ENCODE measurements at places on chromosomes 5 and 9.
A peak's percentile ranks its signal among the peaks of the same experiment; 100 is the strongest.

GRCh38 chr9:38380872-38381534, 11.5 kb upstream of the ALDH1B1 start:
- no peak for DNase-seq

DNA sequence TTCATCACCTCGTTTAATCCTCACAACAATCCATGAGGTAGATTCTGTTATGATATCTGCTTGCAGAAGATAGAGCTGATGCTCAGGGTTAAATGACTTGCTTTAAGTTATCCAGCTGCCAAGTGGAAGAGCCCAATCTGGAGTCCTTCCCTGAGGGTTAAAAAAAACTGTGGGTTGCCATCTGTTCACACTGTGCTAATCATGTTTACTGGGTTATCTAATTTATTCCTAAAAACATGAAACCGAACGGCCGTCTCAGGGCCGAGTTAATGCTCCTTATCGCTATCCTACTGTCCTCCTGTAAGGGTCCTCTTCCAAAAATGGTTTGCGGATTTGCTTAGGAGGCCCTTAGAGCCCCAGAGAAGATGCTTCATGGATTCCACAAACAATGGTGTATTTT, 153.3 kb downstream of the YIPF5 start:
- peak; percentile 28 for DNase-seq

GRCh38 chr9:108119530-108120113, 630.1 kb upstream of the KLF4 start:
- DNase-seq = no peak

- DNase-seq = no peak
These were observed 103.4 kb downstream of the PSD2 start for GRCh38 chr5:139898981-139899380.

GRCh38 chr5:1948111-1948510, 65.4 kb upstream of the IRX4 start:
- no peak for DNase-seq

DNA sequence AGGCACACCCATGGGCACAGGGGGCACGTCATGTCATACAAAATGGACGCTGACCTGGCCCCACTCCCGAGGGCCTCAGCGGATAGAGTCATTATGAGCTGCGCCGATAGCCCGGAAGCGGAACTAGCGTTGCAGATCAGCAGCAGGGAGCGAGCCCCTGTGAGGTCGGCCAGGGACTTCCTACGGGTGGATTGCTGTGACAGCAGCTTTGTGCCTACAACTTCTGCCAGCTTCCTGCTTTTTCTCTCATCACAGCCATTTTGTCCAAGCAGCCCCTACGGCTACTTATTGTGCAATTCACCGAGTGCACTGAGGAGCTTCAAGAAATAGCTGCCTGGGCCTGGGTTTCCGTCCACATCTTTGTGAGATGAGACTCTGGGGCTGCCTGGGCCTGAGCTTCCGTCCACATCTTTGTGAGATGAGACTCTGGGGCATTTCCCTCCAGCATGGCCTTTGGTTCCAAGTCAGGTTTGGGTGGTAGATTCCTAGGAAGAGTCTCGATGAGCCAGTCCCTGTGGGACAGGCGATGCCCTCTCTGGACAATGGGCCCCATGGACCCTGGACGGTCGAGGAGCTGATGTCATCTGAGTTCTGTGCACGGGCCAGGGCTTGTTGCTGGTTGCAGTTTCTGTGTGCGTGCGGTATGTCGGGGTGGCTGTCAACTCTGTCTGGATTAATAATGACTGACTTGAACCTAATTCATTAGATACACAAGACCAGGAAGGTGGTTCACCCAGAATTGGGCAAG, 67.0 kb upstream of the GNE start:
- DNase-seq = no peak

DNA sequence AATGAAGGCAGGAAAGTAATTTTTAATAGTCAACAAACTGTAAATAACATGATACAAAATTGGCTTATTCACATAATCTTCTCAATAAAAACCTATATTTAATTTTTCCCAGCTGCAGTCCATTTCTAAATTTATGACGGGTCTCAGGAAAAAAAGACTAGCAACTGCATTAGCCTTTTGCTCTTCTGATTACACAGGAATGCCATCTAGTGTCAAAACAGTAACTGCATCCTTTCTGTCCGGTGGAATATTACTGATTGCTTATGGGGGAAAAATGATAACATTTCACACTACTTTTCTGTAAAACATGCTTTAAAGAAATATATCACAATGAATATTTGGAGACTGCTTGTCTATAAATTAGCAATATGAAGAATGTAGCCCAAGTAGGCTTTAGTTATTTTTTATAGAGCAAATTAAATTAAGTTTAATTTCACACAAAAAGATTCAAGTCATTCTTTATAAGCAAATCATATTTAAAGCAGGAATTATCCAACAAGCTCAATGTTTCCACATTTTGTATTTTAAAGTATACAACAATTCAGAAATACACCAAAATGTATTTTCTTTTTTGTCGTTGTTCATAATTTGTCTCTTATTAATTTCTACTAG, 534.7 kb downstream of the CDH10 start:
- peak; percentile 19 for DNase-seq

DNA sequence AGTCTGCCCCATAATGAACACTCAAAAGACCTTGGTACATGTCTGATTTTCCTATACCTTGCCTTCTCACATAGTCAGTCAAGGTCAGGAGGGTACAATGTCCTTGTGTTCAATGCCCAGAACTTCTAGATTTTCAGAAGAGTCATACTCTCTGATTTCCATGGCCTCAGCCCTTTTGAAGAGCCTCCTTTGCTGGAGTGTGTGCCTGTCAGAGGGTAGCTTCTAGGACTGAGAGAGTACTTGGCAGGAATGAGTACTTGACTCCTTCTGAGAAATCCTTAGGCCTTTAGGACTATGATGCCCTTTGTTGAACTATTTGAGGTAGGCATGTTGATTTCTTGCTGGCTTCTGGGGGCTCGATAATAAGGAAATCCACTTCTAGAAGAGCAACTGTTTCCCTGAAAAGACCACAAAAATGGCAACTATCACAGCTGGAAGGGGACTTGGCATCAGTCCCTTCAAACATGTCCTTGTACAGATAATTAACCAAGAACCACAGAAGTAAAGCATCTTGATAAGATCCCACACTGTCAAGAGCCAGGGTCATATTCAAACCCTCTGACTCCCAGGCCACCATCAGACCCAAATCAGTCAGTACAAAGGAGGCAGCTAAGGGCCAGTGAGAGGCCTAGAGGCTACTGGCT, 10.6 kb upstream of the MEGF9 start:
- no peak for DNase-seq

- DNase-seq = no peak
These were observed 127.6 kb downstream of the TRPM6 start for GRCh38 chr9:74760031-74760700.

DNA sequence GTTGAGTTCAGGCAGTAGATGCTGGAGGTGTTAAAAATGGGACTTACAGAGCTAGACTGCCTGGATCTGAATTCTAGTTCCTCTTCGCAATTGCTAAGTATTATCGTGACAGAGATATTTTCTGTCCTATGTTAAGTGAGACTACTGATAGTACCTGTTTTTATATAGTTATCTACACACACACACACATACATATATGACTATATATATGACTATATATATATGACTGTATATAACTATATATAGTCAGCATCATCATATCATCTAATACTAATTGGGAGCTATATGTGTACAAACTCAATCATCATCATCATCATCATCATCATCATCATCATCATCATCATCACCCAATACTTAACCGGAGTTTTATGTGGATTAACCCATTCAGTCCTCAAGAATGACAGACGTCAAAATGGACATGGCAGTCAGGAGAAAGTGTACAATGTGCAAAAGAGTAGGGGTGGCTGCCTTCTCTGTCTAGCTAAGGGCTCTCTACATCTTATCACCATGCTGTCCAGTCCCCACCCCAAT, 7.3 kb downstream of the PIK3R1 start:
- no peak for DNase-seq

- DNase-seq = no peak
These were observed 283.9 kb downstream of the GADD45G start for GRCh38 chr9:89888677-89889076.

- DNase-seq = peak; percentile 19
These were observed 131.7 kb upstream of the GPR151 start for GRCh38 chr5:146647656-146648199.

DNA sequence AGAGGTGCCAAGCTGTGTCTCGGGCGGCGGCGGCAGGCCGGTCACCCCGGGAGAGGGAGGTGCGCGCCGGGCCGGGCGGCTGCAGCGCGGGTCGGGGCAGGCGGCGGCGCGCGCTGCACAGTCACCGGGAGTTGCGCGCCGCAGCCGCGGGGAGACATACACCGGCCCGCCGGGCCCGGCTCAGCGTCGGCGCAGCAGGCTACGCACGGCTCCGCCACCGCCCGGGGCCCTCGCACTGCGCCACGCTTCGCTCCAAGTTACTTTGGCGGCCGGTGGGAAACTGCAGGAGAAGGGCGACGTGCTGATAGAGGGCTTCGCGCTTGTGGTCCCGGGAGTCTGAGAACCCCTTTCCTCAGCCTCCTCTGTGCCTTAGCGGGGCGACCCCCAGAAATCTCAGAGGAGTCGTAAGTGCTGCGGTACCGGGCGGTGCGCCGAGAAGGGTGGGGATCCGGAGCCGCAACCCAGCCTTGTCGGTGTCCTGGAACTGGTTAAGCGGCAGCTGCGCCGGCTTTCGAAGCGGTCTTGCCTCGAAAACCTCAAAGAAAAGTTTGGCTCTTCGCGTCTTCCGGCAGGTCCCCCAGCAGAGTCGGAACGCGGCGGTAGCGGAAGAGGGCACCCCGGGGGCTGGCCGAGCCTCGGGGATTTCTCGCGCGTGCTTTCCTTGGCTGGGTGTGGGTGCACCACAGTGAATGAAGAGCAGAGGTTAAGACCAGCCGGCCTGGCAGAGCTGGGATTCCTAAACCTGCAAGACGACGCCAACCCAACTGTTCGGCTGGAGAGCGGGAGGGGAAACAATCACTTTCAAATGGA, at the start of gene EFNA5:
EFNA5 (minus strand) TSS at position 6 of the 810 bp plus-strand sequence.
- peak; percentile 27 for DNase-seq

GRCh38 chr9:138021251-138022056, 143.9 kb downstream of the CACNA1B start:
- no peak for DNase-seq

- no peak for DNase-seq
These were observed 508.0 kb downstream of the PTPRD start for GRCh38 chr9:10104774-10105173.

DNA sequence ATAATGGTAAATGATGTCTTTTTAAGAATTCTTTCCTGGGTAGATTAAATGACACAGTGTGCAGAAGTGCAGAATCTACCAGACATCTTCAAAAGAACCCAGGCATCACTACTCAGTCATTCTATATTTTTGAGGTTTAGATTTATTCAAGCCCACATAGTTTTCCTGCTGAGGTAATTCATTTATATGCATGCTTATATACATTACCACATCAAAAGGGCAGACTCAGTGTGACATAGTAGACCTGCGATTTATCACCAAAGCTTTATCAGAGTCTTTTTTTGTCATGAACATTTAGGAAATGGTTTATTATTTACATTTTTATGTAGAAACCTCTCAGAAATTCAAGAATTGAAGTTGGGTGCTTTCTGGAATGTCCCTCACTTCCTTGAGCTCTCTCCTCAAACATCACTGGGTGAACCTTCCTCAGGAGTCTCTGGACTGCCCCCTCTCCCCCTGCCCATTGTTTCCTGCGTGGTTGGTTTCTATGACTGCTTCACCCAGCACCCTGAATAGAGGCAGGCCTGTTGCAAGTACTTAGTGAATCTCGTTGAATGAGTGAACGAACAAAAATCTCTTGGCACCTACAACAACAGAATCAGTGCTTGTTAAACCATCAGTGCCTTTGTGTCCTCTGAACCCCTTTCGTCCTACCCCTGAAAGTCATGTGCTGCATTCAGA, 42.5 kb downstream of the ADAMTS16 start:
- no peak for DNase-seq

GRCh38 chr5:76701298-76701697, 14.6 kb upstream of the F2R start:
- DNase-seq = no peak

DNA sequence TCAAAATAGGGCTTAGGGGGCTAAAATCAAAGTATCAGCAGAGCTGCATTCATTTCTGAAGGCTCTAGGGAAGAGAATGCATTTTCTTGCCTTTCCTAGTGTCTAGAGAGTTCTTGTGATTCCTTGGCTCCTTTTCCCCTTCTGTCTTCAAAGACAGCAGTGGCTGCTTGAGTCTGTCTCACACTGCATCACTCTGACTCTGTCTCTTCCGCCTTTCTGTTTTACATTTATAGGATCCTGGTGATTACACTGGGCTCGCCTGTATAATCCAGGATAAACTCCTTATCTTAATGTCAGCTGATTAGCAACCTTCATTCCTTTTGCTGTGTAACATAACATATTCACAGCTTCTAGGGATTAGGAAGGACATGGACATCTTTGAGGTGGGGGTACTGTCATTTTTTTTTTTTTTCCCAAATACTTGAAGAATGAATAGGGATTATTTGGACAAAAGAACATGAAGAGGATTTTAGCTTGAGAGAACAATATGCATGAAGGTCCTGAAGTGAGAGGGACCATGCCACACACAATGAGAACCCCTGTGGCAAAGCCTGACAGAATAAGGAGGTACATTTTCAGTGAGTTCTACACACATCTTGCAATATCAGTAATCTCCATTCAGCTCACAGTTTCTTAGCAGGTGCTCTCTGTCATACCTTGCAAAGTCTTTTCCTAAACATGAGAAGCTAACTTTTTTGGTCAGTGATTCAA, 267.6 kb downstream of the FAM170A start:
- DNase-seq = no peak

DNA sequence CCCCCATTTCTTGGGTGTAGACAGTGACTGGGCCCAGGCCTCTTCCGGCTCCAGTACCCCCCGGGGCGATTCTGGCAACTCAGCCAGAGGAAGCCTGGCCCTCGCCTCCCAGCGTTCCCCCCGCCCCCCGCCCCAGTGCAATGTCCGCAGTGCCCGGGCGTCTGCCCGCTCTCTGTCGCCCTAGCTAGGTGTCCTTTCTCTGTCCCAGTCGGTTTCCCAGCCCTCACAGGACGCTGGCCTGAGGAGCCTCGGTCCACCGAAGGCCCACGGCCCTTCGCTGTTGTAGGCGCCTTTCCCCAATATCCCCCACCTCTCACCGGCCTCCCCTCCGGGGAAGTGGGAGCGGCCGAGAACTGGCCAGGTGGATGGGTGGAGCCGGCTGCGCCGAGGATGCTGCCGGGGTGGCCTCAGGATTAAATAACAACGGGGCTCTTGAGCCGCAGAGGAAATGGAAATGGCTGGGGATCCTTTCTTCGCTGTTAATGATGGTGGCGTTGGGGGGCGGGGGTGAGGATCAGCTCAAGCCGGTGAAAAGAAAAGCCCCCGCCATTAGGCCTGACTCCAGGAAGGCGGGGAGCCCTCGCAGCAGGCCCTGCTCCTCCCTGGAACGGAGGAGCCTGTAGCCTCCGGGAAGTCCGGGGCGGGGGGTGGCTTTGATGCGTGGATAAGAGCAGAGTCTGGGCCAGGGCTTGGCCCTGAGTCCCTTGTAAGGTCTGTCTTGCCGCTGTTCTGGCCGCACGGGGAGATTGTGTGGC, 1.1 kb upstream of the SPRY4 start:
- DNase-seq = peak; percentile 72

- DNase-seq = peak; percentile 31
These were observed 44.8 kb downstream of the NACC2 start for GRCh38 chr9:136050266-136050700.

- DNase-seq = no peak
These were observed 4.3 kb upstream of the SGCD start for GRCh38 chr5:156322666-156323065.

Data from cerebellum (tissue), 4 donors.